Adrenal gland (tissue), 19 donors: ENCODE measurements at places on chromosomes 6 and 20. TPM values are rescaled to one million over a fixed set of nuclear protein-coding genes. Genes with fewer than 3 reads are reported as not detected.

The BANF2 gene
- total RNA-seq, result not detected

The AVP gene
- not detected for total RNA-seq

- peak; percentile 37 for DNase-seq
These were observed 4.8 kb upstream of the PRPH2 start for GRCh38 chr6:42727087-42727611.

DNA sequence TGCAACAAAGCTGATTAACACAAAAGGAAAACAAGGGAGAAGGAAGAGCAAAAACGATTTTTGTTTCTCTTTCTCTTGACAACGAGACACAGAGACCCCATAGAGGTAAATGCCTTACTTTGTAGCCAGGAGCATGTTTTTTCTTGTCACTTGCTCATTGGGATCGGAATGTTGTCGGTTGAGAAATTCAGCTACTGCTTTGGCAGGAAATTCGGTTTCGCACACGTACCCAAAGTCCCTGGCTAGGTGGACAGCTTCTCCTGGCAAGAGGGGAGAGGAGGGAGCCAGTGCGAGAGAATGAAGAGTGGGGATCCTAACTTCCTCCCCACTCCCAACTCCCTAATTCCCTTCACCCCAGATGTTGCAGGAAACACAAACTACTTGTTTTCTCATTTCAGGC is 14.5 kb downstream of the TFAP2A start:
- no peak for DNase-seq

The PGBD1 gene
- 4.0 TPM for total RNA-seq

The NHLRC1 gene
- 4.3 TPM for total RNA-seq

DNA sequence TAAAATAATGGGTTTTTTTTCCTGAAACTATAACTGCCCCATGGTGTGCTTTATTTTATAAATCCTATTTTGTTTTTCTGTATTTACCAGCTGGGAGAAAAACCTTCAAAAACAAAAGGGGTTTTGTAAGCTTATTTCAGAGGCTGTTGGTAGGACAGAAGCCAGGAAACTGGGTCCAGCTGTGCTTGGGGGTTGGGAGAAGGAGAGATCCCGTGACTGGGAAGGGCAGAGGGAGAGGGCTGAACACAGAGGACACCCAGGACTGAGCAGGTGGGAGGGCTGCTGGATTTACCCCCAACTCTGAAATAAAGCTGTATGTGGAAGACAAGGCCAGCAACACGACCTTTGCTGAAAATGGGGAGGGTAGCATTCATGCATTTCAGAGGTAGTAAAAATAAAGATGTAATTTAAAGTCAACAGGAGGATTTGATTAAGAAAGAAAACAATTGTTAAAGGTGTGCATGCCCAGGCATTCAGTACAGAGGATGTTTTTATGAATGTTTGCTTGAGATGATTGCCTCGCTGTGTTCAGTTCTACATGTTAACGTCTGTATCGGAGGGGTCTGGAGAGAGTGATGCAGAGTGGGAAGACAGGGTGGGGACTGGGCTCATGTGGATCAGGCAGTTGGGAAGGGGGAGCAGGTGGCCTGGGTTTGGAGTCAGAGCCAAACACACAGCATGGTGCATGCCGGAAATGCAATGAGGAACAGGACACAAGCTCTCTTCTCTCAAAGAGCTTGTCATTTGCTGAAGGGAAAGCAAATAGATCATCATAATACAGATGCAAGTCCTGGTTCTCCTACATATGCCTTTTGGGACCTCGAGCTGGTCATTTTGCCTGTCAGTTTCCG is 21.4 kb downstream of the ARFGEF3 start:
- DNase-seq, result no peak

The OPN5 gene
- not detected for total RNA-seq

The SIRPB1 gene
- 15.1 TPM for total RNA-seq

- DNase-seq, result no peak
These were observed 17.7 kb upstream of the RIPOR3 start for GRCh38 chr20:50708845-50709635.

DNA sequence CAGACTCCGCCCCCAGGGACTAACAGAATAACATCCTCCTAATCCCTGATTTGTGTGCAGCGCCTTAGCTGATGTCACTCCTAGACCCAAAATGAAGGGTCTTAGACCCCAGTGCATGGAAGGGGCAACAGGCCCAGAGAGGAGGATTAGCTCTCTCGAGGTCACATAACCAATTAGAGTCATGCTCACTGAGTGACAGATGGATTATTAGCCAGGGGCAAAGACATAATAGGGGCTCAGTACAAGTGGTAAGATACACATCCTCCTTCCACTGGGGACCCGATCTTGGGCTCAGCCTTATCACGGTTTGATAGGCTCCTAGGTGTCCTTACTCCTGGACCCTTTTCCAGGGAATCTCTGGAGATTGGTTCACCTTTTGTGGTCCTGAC is 858 bp downstream of the TP53INP2 start:
- no peak for DNase-seq

DNA sequence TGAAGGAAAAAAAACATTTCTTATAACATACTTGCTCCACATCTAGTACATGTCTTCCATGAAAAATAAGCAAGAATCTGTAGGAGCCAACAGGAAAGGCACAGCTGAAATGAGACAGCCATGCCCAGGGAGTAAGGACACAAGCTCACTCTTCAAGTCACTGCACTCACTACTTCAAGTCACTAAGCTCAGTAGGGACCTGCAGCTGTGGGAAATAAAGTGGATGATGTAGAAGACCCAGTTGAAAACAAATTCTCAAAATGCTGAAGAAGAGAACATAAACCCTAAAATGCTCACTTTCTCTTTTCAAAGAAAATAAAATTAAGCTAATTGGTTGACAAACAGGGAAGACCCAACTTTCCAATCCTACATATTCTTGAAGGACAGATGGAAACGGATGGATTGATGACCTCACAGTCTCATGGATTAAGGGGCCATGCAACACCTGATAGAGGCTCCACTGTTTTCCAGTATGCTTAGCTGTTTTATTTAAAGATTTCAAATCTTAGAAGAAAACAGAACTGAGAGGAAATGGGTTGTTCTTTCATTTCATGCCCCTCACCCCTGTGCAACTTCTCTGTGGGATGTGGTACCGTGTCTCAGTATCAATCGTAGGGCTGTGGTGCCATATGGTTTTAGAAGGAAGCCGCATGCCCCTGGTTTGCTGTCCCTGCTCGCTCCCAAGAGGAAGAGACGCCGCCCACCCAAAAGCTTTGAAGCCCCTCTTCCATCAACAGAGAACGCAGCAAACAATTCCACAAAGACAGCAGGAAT is 133.3 kb downstream of the WDR27 start:
- DNase-seq, result no peak

GRCh38 chr20:36201198-36201597 is 35.1 kb upstream of the AAR2 start:
- no peak for DNase-seq

- DNase-seq, result no peak
These were observed 115.0 kb downstream of the HFE start for GRCh38 chr6:26202201-26202611.

DNA sequence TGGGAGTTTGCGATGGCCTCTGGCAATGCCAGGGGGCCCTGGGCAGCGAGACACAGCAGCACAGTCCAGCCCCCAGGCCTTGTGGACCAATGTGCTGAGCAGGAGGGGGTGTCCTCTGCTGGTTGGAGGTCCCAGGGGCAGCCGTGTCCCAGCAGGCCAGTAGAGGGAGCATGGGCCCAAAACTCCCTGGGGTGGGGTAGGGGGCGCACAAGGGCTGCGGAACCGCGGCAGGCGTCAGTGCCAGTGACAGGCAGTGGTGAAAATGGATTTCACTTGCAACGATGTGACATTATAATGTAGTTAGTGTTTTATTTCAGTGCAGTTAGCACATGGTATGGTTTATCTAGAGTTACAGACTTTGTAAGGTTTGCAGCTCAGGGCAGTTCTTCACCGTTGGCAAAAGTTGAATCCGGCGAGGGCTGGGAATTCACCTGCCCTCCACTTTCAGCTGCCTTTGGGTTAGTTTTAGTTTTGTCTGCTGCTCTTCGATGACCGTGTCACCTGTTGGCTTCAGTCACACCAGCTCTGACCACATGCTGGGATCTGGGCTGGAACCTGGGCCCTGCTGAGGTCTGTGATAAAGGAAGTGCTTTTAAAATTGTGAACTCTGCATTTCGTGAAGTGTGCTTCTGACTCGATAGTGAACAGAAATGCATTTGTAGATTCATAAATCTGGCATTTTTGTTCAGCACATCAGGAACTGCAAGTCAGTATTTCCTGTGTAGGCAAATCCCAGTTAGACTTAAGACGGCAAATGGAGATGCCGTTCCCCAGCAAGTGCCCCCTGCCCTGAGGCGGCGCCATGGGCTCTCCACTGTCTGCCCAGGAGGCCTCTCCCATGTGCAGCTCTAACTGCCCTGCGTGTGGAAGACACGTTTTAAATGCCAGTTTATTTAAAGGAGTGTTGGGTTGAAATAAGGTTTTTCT is 46.8 kb downstream of the PYGB start:
- DNase-seq, result no peak

- DNase-seq, result no peak
These were observed 111.8 kb upstream of the QKI start for GRCh38 chr6:163302747-163303146.

DNA sequence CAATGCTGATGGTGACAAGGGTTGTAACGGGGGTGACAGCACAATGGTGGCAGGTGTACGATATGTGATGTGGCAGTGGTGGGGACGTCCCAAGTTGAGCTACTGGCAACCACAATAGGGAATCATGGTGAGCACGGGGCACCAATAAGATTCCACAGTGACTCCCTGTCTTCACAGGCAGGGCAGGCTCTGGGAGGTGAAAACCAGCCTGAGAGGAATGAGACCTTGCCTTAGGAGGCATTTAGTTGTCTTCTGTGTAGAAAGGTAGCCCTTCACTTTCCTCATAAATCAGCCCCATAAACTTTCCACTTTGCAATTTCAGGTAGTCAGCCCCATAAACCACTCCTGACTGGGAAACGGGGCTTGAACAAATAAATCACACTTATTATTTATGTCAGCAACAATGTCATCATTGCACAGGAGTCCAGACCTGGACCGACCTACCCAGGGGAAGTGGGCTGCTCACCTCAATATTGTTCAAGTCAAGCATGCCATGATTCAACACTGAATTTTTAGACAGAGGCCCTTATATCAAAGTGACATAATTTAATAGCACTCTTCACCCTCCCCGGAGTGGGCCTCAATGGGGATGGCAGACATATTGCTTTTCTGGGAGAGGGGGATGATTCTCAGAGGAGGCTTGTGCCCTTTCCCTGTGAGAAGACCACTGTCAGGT is 150.8 kb downstream of the CDC5L start:
- no peak for DNase-seq

GRCh38 chr6:26754212-26754611 is 94.7 kb upstream of the ZNF322 start:
- DNase-seq, result no peak

GRCh38 chr6:89410788-89411144 is 1.3 kb downstream of the RRAGD start:
- DNase-seq, result no peak

DNA sequence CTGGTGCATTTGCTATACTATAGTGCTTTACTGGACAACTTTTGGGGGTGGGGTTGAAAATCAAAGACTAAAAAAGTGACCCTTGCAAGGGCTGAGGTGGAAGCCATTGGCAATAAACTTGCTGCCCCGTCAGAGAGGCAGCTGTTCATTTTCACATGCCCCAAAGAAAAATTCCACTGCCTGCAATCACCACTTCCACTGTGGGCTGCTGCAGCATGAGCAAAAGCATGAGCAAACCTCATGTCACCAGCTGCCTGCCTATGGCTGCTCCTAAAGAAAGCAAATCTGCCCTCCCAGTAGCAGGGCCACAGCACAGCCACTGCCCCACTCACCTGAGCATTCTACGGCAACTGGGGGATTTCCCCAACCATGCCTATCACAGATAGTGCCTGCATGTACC is 290.0 kb downstream of the PAX1 start:
- no peak for DNase-seq

The CALHM5 gene
- total RNA-seq, result 2.2 TPM

DNA sequence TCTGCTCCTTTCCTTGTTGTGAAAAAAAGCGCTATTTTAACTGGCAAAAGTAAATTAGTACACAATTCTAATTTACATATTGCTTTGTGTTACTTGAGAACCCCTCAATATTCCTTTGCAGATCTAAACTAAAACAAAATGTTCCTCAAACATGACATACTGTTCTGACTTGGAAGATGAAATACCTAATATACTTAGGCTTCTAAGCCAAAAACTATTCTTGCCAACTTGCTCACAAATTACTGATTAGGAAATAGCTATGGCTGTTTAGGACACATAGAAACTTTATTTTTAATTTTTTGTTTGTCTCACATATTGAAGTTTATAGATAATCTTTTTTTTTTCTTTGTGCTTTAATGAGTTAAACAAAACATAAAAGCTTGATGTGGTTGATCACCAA is 542.2 kb downstream of the GRIK2 start:
- DNase-seq, result no peak

- no peak for DNase-seq
These were observed 155.8 kb downstream of the GRM1 start for GRCh38 chr6:146184701-146185100.

GRCh38 chr6:36677059-36677749 is 1.3 kb upstream of the CDKN1A start:
- no peak for DNase-seq

DNA sequence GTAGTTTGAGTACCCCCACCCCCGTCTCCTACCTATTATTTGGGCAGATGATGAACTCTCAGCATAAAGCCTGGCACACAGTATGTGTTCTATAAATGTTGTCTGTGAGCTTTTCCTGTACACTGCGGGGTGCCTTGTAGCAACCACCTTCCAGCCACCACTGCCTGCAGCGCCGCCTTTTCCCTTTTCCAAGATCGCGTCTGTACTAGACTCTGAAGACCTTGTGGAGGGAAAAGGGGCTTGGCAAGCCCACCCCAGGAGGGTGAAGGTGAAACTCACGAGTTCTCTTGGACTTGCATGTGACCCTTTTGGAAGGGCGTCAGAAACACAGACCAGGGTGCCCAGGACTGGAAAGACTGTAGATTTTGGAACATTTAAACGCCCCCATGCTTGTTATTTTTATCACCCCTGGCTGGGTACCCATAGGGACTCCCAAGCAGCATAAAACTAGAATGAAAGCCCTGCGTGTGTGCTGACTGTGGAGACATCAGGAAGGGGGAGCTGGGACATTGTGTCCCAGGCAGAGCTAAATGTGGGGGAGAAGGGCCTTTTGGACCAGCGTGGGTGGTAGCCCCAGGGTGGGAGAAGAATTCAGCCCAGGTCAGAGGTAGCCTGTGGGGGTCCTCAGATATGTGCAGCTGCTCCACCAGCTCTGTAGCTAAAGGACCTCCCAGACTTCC is 8.3 kb downstream of the BAK1 start:
- DNase-seq, result no peak

DNA sequence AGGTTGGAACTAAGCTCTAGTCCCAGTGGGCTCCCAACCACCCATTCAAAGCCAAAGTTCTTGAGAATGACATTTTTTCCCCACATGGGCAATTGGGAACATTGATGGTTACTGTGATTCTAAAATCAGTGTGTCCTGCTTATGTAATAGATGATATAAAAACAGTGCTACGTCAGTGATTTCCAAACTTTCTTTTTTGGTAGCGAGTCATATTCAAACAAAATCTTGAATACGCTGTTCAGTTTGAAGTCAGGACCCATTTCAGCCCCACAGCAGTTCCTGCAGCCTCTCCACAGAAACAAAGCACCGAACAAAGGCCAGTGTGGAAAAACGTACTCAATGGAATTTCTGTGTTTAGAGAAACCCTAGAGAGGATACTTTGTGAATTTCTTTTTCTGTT is 170.0 kb upstream of the OLIG3 start:
- DNase-seq, result no peak

- no peak for DNase-seq
These were observed 162.0 kb downstream of the BTBD9 start for GRCh38 chr6:38477680-38478260.

The AGPAT1 gene
- 91.9 TPM for total RNA-seq

GRCh38 chr6:68738039-68738438 is 103.0 kb downstream of the ADGRB3 start:
- DNase-seq, result no peak

- no peak for DNase-seq
These were observed at the start of gene HTR1B for GRCh38 chr6:77463308-77463860. Gene HTR1B, minus strand, starts transcription at chr6:77463491. Its CDS starts 88 bp downstream, at chr6:77463403.
